ENCODE measurements at places on chromosomes 1 and 21.

DNA sequence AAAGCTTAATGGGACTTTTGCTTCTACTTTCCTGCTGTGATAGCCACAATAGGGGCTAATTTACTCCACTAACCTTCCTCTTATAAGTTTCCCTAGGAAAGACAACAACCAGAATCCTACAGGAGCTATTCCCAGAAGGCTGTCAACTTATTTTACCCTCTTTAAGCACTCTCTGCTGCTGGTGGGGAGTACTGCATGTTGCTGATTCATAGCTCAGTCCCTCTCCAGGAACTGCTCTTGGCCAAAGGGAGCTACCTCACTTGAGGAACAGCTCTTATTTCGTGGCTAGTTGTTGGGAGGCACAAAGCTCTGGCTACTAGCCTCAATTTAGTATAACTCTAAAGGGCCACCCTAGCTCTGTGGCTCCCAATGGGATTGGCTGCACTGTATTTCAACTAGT lies 37.2 kb downstream of the ADSS2 start:
- no peak for DNase-seq

- DNase-seq: no peak
These were observed 20.1 kb downstream of the ANKRD13C start for GRCh38 chr1:70334436-70334835.

DNA sequence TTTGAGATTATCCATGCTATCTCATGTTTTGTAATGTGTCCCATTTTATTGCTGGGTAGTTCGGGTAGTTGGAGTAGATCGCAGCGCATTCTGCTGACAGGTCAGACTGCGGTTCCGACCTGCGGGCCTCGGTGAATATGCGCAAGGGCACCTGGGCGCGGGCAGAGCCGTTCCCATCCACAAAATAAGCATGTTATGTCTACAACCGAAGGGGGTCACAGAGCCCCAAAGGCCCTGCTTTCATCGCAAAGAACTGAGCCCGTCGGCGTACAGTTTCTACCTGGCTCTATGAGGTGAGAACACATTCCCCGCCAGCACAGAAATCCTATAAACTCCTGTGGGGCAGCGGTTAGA lies 88.4 kb downstream of the PRKAB2 start:
- no peak for DNase-seq

DNA sequence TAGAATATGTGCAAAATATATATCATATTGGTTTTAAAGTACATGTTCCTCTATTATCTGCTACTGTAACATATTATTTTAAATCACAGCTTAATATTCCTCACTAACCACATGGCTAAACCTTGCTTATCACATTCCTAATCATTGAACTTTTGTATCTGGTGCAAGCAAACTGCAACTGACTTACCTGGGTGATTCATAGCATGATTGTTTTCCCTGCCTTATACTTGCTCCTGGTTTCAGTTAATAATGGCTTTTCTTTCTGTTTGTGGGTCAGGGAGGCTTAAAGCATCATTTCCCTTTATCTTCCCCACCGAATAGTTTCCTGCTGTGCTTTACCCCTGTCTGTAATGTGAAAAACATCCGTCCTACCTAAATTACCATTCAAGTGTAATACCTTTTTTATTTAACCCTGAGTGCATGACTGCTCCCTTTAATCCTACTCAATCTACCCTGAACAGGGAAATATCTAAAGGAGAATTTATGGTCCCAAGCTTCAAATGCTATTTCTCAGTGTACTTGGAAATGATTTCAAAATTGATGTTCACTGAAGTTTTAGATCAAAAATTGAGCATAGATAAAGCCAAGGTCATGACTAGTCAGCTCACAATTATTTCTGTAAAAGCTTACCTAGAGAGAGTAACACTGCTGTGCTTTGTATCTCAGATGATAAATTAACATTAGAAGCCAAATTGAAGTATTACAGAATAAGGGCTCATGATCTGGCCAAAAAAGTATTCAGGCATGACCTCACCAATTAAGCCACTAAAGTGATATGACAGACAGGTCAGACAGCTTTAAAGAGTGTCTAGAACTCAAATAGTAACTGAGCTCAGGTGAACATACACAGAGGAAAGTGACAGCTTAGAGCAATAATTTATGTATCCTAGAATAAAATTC lies 507.1 kb downstream of the BRINP3 start:
- DNase-seq: no peak

DNA sequence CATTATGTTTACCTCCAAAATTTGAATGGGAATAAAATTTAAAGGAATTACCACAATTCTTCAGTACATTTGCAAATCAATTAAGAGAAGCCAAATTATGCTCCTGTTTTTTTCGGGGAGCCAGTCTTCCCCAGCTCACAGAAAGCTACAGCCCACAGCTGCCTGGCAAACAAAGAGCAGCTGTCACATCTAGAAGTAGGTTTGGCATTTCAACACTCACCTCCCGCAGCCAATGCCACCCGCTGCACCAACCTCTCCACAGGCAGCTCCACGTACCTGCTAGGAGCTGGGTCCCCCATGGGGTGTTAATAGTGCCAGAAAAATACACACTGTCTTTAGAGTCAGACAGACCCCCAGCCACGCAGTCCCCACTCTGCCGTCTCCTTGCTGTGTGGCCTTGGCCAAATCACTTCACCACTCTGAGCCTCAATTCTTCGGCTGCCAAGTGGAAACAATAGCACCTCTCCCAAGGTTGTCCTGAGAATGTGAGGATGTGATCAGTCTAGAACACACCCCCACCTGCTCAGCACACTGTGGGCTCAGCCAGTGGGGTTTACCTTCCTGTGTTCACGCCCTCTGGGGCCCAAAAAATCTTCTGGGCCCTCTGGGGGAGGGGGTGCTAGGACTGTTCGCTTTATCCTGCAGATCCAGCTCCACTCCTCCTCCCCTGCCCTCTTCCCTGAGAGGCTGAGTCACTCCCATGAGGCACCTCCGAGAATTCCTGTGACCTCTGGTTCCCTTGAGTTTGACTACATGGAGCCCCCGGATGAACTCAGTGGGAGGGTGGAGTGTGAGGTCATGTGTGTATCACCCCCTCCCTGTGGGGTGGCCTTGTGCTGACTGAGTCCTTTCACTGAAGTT lies 204.3 kb upstream of the GRIK3 start:
- DNase-seq: no peak

GRCh38 chr1:34341896-34342295 lies 165.2 kb downstream of the C1orf94 start:
- DNase-seq: no peak

GRCh38 chr21:44616591-44616926 lies 4.7 kb downstream of the KRTAP10-8 start:
- DNase-seq: no peak

GRCh38 chr1:110249256-110249655 lies 39.1 kb downstream of the KCNC4 start:
- no peak for DNase-seq

DNA sequence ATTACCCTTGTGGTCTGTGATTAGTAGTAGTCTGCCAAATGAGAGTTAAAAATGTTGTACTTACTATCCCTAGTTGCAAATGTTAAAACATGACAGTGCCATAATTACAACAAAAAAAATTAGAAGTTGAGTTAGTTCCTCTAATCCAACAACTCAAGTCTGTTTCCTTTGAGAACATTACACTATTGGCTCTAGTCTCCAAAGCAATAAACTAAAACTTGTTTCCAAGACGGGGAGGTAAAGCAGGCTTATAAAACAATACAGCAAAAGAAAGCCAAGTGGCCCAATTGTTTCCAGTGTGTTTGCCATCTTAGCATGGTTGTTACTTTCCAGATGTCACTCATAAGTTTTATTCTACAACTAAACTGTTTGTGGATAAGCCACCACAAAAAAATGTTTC lies 11.6 kb downstream of the KYAT3 start:
- DNase-seq: no peak

DNA sequence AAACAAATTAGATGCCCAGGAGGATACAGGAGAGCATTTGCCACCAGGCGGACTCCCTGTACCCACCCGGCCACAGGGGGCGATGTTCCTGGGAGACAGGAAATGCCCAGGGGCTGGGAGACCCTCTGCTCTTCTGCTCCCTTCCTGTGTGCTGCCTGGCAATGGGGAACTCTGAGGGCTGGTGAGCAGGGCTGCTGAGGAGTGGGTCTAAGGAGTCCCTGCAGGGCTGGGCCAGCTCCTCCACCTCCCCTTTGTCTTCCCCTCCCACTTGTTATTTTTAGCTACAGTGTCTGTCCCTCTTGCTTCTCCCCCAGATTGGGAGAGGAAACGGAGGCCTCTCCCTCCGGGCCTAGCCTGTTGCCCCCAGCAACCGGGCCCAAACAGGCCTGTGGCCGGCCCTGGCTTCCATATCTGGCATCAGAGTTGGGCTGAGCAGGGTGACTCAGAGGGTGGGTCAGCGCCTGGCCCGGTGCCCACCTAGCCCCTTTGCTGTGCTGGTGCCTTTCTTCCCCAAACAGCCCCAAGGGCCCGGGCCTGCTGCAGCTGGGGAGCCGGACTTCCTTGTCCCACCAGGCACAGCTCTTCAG lies 11.6 kb downstream of the LMNA start:
- peak; percentile 41 for DNase-seq

- DNase-seq: no peak
These were observed 45.1 kb upstream of the MUTYH start for GRCh38 chr1:45385302-45385701.

- peak; percentile 43 for DNase-seq
These were observed 1.8 kb upstream of the GBP5 start for GRCh38 chr1:89274411-89274857.

All from activated T-helper 1 cell treated with anti-CD3 and anti-CD28 coated beads, Interleukin-12 subunit alpha, Interleukin-12 subunit beta, Interleukin-2, Interleukin-4 antibody, amounts not matched to agents 30 ng/mL and 10 ng/mL and 1 ng/mL, durations not matched to agents 14 hours and 24 hours and 36 hours (primary cell).